ENCODE measurements at places on chromosomes 11 and 22.

GRCh38 chr11:16841984-16842383 lies 103.5 kb downstream of the C11orf58 start:
- DNase-seq = no peak

DNA sequence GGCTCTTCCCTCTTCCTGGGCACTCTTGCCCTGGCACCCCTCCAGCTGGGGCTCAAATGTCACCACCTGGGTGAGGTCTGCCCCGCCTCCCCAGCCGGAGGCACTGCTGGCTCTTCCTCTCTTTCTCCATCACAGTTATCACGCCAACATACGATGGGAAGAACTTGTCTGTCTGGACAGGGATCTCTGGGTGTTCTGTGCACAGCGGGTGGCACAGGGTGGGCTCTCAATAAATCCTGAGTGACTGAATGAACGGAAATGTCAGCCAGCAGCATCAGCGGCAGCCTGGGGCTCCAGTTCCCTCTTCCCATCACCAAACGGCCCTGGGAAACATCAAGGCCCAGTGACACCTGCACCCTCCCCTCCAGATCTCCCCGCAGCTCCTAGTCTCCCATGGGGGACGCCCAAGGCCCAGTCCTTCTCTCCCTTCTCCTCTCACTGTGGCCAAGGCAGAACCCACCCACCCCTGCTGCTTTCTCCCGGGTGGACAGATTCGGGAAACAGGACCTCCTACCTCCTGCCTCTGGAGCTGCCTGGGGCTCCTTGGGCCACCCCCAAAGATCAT lies 440 bp upstream of the SLC25A45 start:
- no peak for DNase-seq

DNA sequence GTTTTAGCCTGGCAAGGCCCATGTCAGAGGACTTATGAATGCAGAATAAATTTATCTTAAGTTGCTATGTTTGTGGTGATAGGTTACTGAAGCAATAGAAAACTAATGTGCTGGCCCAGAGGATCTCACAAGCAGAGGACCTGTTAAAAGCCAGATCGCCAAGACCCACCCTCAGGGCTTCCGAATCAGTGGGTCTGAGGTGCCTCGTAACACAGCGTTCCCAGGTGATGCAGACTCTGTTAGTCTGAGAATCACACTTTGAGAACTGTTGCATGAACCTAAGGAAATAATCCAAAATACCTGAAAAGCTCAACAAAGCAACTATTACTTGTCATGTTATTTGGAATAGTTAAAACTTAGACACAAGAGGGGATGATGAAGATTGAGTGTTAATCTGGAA lies 6.7 kb upstream of the SCARF2 start:
- DNase-seq = no peak

DNA sequence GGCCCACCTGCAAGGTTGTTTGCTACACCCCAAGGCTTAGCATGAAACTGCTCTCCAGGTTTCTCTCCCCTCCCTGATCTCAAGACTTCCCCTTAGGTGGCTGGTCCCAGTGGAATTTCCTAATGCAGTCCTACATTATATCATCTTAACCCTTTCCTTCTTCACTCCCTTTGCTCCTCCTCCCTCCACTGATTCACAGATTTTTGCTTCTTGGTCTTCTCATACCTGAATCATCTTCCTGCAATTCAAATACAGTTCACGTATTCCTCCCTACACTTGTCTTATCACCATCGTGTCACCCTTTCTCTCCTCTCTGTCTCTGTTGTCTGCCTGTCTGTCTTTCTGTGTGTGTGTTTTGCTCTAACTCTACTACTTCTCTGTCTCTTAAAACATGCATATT lies 17.0 kb downstream of the MMP10 start:
- DNase-seq = no peak

GRCh38 chr22:47692811-47693210 lies 930.4 kb downstream of the TBC1D22A start:
- DNase-seq = no peak

- DNase-seq = no peak
These were observed 70.7 kb upstream of the AKIP1 start for GRCh38 chr11:8839957-8840945.
